ENCODE measurements at places on chromosomes 13 and 19.

GRCh38 chr13:53131361-53131760 is 102.7 kb downstream of the OLFM4 start:
- DNase-seq: no peak

GRCh38 chr19:41323023-41323422 is 13.1 kb downstream of the CCDC97 start:
- no peak for DNase-seq

- no peak for DNase-seq
Observed at GRCh38 chr13:25329706-25330105, 28.3 kb downstream of the NUP58 start.

GRCh38 chr13:68428292-68428691 is 1198.2 kb upstream of the PCDH9 start:
- DNase-seq: no peak

DNA sequence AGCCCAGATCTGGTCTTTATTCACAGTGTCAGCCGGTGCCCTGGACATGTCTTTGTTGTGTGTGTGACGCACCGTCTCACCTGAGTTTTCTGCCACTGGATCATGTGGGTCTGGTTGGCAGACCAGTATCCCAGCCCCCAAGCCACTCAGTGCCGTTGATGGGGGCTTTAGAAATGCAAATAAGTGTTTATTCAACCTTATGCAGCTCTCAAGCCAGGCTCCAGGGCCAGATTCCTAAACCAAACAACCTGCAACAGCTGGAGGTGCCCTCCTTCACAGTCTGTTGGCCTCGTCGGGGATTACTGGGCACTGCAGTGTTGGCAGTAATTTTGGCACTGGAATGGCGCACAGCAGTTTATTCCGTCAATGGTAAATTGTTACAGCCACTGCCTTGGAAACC is 21.6 kb downstream of the FAM124A start:
- no peak for DNase-seq

- DNase-seq: no peak
Observed at GRCh38 chr13:106986033-106986484, 418.1 kb upstream of the ARGLU1 start.

DNA sequence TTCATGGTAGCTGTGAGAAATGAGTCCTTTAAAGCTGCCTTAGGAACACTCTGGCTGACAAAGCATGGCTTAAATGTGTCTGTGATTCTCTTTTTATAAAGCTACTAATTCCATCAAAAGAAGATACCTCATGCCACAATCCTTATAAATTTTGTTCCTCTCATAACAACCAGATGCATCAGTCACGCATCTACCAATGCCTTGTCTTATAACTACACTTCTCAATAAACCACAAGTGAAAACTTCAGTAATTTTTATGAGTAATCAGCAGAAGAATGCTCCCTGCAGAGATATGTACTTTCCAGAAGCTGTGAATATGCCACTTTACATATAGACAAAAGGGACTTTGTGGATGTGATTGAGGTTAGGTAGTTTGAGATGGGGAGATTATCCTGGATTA is 147.8 kb downstream of the SUCLA2 start:
- no peak for DNase-seq

GRCh38 chr19:16824658-16825311 is 4.4 kb upstream of the SIN3B start:
- DNase-seq: no peak

DNA sequence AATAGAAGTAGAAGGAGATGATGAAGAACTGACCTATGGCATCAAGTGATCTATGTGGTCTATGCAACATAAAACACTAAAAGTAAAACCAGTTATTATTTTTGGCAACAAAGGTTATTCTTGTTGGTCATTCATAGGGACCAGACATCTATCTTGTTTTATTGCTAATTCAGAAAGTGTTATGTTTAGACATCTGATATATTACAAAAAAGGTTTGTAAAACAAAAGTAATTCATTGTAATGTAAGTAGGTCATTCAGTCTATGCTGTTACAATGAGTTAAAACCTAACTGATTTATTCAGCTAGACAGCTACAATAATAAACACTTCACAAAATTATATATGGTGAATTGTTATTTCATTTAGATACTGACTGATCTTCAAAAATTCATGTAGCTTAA is 461.9 kb downstream of the PCDH17 start:
- peak; percentile 17 for DNase-seq

- peak; percentile 22 for DNase-seq
Observed at GRCh38 chr19:16628984-16629691, 1.1 kb upstream of the MED26 start.

DNA sequence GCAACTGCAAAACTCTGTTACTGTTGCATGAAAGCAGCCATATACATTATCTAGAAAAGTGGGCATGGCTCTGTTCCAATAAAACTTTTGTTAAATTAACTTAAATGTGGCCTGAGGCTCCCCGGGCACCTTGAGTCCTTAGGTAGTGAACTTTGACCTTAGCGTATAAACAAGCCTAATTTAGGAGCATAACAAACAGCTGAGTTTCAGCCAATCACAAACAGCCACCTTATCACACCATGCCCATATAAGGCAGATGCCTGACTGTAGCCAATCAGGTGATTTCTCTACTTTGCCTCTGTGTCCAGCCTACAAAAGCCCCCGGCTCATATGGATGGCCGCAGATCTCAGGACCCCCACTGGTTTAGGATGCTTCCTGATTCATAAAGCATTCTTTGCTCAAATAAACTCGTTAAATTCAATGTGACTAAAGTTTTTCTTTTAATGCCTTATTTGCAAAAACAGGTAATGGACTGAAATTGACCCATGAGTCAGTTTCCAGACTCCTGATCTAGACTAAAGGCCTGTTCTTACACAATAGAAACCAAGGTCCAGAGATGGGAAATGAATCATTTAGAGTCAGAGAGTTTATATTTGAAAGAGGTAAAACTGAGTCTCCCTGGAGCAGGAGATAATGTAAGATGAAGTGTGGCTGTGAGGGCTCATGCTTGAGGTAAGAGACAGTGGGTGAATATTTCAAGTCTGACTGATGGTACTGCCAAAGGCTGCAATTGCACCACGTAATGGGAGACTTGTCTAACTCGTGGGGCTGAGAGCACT is 130.2 kb downstream of the FGF9 start:
- no peak for DNase-seq

- DNase-seq: no peak
Observed at GRCh38 chr13:22262001-22262885, 591.4 kb downstream of the FGF9 start.

DNA sequence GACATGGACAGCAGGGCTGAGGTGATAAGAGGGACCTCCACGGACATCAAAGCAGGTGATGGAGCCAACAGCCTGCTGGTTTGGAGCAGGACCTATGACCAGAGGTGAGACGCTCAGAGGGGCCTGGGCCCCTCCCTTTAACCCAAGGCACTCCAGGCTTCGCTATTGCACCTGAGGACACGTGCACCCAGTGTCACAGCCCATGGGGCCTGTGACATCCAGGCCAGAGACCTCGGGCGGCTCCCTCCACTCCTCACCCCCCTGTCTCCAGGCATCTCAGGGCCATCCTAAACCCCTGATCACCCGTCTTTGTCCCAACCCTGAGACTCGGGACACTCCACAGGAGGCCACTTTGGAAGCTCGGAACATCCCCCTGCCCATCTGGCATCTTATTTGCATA is 12.9 kb downstream of the ADGRE5 start:
- DNase-seq: no peak

GRCh38 chr19:38251564-38252051 is 4.6 kb downstream of the PPP1R14A start:
- DNase-seq: no peak

- no peak for DNase-seq
Observed at GRCh38 chr19:14443632-14444216, 10.6 kb downstream of the PKN1 start.

DNA sequence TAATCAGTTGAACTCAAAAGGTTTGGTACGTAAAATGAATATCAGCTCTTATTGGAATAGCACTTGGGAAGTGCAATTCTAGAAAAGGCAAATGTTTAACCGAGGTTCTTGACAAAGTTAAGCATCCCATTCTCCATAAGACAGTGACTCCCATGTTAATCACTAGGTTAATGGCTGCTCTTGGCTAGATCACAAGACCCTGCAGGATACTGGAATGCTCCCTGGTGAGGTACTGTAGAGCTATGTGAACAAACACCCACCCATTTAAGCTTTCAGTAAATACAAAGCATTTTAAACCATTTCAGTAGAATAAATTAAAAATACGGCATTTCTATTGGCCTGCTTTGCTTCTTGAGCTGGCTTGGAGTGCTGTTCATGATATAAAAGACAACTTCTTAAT is 56.5 kb downstream of the TDRD3 start:
- no peak for DNase-seq
